Stimulated activated CD4-positive, alpha-beta T cell treated with anti-CD3 and anti-CD28 coated beads, Interleukin-15, amount 100 ng/mL, for 24 hours (primary cell): ENCODE measurements at places on chromosomes 12 and 14.

DNA sequence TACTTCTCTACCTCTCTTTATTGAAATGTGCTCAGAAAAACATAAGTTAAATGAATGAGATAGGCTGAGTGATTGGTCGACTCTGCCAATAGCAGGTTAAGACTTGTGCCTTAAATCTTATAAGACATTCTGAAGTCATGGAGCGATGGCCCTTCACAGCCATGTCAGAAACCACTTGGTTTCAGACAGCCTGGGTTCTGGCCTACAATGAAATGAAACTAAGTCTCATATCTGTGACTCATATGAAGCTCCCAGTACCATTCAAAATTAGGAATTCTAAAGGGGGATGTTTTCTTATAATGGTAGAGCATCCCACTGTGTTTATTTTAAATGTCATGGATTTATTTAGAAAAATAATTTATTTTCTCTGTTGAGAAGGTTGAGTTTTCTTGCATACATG lies 42.6 kb downstream of the PLXNC1 start:
- DNase-seq = no peak

- DNase-seq = no peak
Measured at GRCh38 chr12:131351319-131352028, 359.4 kb upstream of the SFSWAP start.

DNA sequence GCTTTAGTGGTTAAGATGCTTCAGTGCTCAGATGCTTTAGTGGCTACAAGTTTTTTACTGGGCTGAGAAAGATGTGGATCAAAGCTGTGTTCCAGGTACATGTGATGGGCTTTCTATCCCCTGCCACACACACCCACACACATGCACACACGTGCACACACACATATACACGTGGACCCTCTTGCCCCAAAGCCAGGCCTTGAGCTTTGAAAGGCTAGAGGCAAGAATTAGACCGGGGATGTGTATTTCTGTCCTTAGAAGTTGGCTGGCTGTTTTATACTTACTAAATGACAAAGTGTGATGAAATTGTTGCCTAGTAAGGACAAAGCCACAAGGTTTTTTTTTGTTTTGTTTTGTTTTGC lies 376.5 kb downstream of the C12orf75 start:
- no peak for DNase-seq

DNA sequence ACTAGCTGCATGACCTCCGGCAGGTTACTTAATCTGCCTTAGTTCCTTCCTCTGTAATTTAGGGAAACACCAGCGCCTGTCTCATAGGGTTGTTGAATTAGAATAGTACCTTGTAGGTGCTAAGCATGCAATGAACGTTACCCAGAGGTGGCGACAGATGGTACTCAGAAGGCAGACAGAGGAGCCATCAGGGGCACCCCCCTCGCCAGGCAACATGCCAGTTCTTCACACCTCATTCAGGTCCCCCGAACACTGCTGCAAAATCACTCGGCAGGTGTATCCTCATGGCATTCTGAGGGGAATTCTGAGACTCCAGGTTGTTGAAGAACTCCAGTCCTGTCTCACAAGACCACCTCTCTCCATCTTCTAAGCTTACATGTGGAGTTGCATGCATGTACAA lies 10.1 kb downstream of the ISM2 start:
- DNase-seq = no peak

GRCh38 chr14:76985540-76986230 lies 42.8 kb downstream of the IRF2BPL start:
- DNase-seq = no peak

DNA sequence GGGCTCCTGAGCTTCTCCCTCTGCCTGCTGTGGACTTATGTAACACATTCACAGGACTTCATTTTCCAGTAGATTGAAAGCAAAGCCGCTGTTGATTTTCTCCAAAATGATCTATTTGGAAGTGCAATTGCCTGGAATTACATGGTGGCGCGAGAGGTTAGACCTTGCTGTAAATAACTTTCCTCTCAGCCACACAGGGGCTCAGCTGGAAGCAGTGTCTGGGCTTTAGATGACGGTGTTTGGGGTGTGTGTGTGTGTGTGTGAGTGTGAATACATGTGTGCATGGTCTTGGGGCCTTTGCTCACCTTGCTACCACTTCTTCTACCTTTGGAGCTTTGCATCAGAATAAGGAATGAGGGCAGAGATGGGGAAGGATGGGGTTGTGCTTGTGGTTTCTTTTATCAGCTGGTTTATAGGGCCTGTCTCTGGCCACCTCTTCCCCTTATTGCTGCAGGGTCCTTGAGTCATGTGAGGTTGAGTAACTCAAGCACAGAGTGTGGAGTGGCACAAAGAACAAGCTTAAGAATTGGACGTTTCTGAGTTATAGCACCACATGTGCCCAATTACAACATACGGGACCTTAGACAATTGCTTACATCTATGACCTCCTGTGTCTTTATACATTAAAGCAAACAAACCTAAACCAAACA lies 280.6 kb downstream of the NRXN3 start:
- no peak for DNase-seq

GRCh38 chr12:128734371-128734770 lies 89.4 kb downstream of the SLC15A4 start:
- DNase-seq = no peak

DNA sequence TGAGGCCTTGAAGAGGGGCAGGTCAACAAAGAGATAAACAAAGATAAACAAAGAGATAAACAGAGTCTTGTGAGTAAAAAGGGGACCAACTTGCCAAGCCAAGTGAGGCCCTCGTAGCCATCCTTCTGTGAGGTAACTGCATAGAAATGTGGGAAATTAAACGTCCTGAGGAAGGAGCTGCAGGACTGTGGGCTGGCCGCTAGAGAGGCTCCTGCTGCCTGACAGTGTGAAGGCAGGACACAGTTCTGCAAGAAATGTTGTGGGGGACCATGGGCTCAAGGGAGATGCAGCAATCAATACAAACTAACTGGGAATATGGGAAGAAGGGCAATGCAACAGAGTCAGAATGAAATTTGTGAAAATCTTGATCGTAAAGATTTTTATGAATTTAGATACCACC lies 91.9 kb downstream of the SLC8A3 start:
- no peak for DNase-seq

DNA sequence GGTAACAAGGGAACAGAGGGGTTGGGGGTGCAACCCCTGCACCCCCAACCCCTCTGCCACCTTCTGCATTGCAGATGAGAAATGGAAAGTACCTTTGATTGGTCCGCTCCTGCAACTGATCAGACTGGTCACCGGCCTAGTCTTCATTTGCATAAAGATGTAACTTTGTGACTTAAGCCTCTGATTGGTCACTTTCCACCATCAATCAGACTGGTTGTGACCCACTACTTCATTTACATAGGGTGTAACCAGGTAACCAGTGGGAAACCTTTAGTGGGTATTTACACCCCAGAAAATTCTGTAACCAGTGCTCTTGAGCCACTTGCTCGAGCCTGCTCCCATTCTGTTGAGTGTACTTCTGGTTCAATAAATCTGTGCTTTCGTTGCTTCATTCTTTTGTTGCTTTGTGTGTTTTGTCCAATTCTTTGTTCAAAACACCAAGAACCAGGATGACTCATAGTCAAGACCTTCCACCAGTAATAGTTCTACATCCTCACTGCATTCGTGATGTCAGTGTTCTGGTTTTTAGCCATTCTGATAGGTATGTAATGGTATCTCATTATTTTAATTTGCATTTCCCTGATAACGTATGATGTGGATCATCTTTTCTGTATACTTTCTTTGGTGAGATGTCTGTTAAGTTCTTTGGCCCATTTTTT lies 30.8 kb downstream of the LEMD3 start:
- no peak for DNase-seq
